CD4-positive, alpha-beta T cell treated with Interleukin-15 for 1 hour (primary cell): ENCODE measurements at places on chromosomes 11 and 22.

- DNase-seq: peak; percentile 51
Measured at GRCh38 chr22:42623301-42623751, 8.6 kb upstream of the POLDIP3 start.

GRCh38 chr11:61948505-61948904, 1.6 kb upstream of the BEST1 start:
- no peak for DNase-seq

GRCh38 chr11:61121917-61122316, 19.6 kb downstream of the CD5 start:
- no peak for DNase-seq

- DNase-seq: no peak
Measured at GRCh38 chr11:104151404-104152204, 12.3 kb downstream of the PDGFD start.

DNA sequence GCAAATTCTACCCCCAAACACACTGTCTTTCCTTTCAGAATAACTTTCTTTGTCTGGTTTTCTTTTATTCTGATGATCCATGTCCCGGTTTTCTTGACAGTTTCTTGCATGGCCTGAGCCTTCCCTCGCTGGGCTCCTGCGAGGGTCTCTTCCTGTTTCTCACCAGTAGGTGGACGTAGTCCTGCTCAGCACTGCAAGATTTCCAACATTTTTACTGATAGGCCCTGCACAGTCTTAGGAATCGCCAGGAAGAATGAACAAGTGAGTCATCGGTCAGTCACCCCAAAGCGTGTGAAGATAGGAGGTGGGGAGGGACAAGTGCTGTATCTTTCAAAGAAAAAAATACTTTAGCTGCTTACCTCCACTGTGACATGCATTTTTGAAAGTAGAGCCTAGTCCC, 16.9 kb upstream of the KIRREL3 start:
- DNase-seq: no peak

DNA sequence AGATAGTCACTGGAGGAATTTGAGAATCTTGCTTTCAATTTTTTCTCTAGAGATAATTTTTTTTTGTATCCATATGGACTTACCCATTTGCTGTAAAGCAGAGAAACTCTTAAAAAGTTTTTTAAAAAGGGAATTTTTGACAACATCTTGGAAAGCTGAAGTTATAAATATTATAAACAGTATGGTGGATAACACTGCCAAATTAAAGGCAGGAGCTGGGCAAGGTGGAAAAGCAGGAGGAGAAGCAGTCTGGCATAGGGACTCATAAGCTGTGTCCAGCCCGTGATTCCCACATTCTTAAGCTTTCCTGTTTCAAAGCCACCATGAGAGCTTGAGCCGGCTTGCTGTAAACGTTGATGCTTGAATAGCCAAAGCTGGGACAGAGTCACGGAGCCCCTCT, 149.5 kb downstream of the NAV2 start:
- no peak for DNase-seq

DNA sequence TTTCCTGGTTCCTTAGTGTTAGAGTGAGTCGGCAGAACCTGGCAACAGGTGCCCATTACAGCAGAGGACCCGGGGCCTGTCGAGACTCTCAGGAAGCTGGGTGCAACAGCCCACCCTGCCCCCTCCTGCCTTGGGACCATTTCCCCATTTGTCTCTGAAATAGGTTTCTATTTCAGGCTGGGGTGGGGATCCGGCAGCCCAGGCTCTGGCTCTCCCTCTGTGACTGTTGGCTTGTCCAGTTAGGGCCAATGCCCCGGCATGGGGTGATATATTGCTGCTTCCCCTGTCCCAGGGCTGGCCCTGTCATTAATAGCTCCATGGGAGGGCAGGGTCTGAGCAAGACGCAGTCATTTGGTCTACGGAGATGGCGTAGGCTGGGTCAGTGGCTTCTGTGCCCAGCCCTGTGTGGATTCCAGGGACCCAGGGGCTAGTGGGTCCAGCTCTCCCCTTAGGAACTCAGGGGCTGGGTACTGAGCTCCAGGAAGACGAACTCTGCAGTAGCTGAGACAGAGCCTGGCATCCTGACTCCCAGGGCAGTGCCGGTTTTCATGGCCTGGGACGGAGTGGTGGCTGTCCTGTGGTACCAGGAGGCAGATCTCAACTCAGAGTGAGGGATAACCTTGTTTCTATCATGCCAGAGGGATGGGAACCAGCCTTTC, 2.7 kb downstream of the P2RY6 start:
- DNase-seq: no peak

DNA sequence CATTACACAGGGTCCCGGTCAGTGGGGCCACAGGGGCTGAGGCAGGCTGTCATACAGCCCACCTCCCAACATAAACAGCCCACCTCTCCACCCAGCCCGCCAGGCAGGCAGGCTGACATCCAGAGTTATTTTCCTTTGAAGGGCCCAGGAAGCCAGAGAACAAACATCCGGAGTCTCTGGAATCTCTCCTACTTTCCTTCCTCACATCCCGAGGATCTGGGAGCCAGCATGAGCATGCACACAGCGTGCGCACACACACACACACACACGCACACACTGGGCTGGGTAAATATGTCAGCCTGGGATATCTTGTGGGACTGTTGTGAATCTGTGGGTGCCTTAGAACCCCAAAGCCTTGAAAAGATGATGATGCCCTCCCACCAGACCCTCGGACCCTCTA, 55.4 kb downstream of the PDE2A start:
- no peak for DNase-seq

DNA sequence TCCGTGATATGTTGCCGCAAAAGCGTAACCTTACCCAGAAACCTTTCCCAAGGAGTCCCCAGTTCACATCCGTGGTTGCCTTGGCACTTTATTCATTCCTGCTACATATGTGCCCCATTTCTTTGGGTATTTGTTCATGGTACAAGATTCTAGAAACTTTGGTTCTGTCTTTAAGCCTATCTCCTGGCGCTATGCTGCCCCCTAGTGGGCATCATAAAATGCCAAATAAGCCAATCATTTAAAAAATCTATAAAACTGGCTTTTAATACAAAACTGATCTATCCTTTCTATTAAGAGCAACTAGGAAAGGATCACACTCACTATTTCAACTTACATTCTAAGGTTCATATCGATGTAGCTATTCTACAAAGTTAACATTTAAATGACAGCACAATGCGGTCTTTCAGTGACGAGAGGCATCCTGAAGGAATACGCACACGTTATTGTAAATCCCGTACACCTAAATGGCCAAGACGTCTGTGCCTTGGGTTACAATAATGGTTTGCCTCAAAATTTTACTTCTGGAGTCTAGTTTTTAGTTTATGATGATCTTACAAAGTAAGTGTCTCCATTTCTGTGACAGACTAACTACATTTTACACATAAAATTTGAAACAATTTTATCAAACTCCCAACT, 16.2 kb downstream of the PIWIL3 start:
- peak; percentile 24 for DNase-seq

DNA sequence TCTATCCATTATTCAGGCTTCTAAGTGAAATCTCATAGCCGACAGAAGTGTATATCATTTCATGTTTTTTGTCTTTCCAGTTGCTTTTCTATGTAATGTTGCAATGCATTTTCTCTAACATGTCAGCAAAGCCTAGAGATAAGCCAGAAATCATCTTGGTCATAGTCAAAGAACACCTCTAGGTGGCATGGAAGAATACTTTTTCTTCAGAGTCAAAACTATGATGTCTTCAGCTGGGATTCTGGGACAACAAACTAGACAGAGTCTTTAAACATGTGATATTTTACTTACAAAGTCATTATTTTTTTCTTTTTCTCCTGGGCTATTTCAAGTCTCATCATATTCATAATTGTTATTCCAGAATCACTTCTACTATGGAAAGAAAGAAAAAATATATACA, 4.4 kb downstream of the GAS2 start:
- DNase-seq: no peak

DNA sequence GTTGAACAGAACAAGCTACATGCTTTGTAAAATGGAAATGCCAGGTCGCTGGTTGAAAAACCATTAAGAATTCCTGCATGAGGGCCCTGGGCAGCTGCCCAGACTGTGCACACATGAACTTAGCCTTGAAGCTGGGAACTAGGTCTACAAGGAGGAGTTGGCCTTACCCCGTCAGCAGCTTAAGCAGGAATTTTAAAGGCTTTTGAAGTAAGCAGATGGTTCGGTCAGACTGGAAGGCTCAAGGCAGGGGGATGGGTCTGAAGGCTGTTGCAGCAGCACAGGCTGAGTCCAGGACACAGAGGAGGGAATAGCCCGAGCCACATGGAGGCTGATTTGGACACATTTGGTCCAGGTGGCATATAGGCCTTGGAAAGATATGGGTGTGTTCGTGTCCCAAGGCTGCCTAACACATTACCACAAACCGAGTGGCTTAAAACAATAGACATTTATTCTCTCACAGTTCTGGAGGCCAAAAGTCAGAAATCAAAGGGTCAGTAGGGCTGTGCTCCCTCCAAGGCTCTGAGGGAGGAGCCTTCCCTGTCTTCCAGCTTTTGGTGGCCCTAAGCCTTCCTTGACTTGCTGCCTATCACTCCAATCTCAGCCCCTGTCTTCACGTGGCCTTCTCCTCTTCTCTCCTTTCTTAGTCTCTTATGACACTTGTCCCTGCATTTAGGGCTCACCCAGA, 11.6 kb downstream of the LIF start:
- no peak for DNase-seq

GRCh38 chr11:119347940-119348605, 1.6 kb upstream of the MFRP start:
- no peak for DNase-seq

GRCh38 chr22:41995211-41995610, 3.4 kb upstream of the WBP2NL start:
- no peak for DNase-seq

GRCh38 chr11:7898666-7899283, 32.3 kb downstream of the OR10A6 start:
- DNase-seq: no peak

- no peak for DNase-seq
Measured at GRCh38 chr11:86741484-86741835, 58.9 kb upstream of the PRSS23 start.

DNA sequence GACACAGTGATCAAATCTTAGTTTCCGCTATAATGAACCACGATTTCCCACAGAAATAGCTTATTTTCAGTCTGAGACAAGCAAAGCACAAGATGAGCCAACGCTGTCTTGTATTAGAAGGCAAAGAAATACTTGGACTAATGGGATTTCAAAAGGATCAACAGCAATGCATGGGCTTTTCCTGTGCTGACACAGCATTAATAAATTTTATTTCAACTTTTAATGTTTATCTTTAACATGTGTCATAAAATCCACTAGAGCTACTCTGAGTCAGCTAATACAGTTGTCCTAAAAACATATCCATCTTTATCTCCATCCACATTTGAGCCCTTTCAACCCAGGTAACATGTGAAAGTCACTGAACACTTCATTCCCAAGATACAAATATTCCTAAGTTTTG, 15.5 kb upstream of the SLC25A17 start:
- DNase-seq: no peak

- DNase-seq: peak; percentile 32
Measured at GRCh38 chr22:31497148-31497938, 1.0 kb downstream of the SFI1 start.

GRCh38 chr22:33883961-33884808, 36.1 kb downstream of the LARGE1 start:
- no peak for DNase-seq

DNA sequence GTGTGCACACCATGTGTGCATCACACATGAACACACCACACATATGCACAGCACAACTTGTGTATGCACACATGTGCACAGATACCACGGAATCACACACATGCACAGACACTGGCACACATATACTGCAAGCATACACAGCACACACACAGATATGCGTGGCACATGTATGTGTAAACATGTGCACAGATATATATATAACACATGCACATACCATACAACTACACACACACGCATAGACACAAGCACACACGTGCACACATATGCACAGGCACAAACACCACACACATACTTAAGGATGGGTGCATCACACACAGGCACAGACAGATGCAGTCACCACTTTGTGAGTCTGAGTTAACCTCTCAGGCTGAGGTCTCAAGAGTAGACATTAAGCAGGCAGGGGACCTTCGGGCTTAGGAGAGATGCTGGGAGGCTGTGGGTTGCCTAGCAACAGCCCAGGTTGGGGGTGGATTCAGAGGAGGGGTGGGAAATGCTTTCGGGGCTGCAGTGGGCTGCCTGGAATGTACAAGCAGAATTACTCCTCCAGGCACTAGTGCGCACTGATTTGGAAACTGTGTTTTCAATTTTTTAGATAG, 82.9 kb downstream of the MYO18B start:
- DNase-seq: no peak

GRCh38 chr11:11211186-11211585, 141.9 kb downstream of the CSNK2A3 start:
- no peak for DNase-seq

GRCh38 chr11:104738918-104739317, 159.3 kb downstream of the CASP12 start:
- no peak for DNase-seq

GRCh38 chr11:3109921-3110706, 52.9 kb upstream of the CARS1 start:
- DNase-seq: no peak

DNA sequence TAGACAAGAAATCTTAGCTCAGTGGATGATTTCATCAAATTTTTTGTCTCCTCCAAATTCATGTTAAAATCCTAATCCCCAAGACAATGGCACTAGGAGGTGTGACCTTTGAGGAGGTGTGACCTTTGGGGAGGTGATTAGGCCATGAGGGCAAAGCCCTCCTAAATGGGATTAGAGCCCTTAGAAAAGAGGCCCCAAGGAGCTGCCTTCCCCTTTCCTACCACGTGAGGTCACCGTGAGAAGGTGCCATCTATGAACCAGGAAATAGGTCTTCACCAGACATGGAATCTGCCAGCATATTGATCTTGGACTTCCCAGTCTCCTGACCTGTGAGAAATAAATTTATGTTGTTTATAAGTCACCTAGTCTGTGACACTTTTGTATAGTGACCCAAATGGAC, 138.7 kb downstream of the TRIM29 start:
- no peak for DNase-seq

- DNase-seq: no peak
Measured at GRCh38 chr11:110529043-110529442, 99.3 kb downstream of the FDX1 start.

GRCh38 chr11:112583261-112583893, 322.7 kb upstream of the PLET1 start:
- DNase-seq: no peak

GRCh38 chr11:45483416-45483815, 182.0 kb downstream of the CHST1 start:
- no peak for DNase-seq

GRCh38 chr22:29821291-29822016, 16.6 kb downstream of the ASCC2 start:
- peak; percentile 77 for DNase-seq

DNA sequence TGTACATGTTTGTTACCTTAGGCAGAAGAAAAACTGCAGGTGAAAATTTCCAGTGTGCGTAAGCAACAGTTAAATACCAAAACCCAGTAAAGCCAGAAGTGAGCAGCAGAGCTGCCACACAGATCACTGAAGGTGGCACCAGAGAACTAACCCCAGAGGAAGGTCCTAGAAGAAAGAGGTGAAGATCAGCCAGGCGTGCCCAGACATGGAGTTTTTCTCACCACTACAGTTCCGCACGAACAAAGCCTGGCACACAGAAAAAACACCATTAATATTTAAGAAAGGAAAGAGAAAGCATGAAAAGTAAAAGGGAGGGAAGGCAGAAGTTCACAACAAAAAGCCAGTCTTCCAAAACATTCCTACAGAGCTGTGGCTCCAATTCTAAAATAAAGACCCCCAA, 60.7 kb downstream of the STK33 start:
- peak; percentile 18 for DNase-seq

GRCh38 chr11:132456751-132457328, 1075.5 kb downstream of the OPCML start:
- no peak for DNase-seq

- no peak for DNase-seq
Measured at GRCh38 chr11:98180921-98181320, 839.8 kb upstream of the CNTN5 start.

- no peak for DNase-seq
Measured at GRCh38 chr22:28051787-28052356, 132.8 kb upstream of the PITPNB start.
